ENCODE measurements at places on chromosomes 16 and 17.

- no peak for DNase-seq
These were observed 26.1 kb upstream of the UBE2I start for GRCh38 chr16:1283296-1283695.

DNA sequence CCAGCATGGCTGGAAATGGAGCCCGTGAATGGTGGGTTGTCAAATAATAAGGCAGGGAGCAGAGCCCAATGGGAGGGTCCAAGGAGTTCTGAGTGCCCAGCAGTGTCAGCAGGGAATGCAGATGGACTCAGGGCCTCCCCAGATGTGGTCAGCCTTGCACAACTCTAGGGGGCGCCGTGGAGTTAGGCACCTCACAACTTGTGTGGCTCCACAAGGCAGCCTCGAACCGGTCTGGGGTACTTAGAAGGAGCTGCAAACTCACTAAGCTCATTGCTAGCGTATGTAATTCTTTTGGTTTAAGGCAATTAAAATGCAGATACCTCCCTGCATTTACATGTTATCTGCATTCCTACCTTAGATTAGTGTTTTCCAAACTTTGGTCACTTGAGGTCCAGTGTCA is 18.1 kb downstream of the IRF8 start:
- no peak for DNase-seq

DNA sequence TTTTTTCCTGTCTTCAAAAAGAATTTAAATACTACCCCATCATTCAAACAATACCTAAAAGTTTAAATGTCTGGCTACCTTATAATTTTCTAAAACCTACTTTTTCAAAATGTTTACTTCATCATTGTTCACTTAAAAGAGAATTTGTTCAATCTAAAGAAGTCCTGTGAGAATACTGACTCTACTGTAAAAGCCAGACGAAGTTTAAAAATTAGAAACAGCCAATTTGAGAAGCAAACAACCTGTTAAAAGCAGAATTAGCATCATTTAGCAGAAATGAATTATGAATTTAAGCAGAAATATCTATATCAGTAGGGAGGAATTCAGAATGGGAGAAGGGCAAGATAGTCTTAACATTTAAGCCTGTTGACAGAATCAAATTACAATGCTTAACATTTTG is 2.1 kb downstream of the SKA2 start:
- DNase-seq = no peak

GRCh38 chr16:85645021-85645589 is 32.0 kb downstream of the GSE1 start:
- no peak for DNase-seq

- no peak for DNase-seq
These were observed 17.4 kb downstream of the NF1 start for GRCh38 chr17:31112001-31112661.
